HepG2 (cell line): ENCODE measurements at places on chromosomes 5 and 9. TPM values are rescaled to one million over a fixed set of nuclear protein-coding genes. Genes with fewer than 3 reads are reported as not detected.

The PTBP3 gene
- 52.8 and 79.5 TPM in 2 replicates for total RNA-seq

The TBC1D2 gene
- total RNA-seq: 2.2 and 2.8 TPM in 2 replicates

DNA sequence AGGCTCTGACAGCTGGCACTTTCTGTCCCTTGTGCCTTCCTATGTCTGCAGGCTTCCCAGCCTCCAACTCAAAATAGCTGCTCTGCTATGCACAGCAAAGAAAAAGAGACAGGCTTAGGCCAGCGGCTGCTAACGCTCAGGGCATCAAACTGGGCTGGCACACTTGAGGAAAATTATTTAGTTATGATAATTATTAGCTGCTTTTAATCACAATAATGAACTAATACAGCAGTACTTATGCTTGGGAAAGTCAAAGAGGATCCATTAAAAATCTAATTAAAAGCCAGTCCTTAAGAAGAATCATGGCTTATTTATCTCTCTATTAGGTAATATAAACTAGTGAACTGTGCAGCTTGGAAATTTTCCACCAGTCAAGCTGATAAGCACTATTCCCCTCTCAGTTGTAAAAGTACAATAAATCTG, 233.2 kb downstream of the SLIT3 start:
- H3K4me1 ChIP-seq: peaks cover 13% of the 10 kb centered on the region
- H3K4me3 ChIP-seq: no peak overlapping the region
- no peak overlapping the region for H3K27ac ChIP-seq
- DNase-seq: no peak

DNA sequence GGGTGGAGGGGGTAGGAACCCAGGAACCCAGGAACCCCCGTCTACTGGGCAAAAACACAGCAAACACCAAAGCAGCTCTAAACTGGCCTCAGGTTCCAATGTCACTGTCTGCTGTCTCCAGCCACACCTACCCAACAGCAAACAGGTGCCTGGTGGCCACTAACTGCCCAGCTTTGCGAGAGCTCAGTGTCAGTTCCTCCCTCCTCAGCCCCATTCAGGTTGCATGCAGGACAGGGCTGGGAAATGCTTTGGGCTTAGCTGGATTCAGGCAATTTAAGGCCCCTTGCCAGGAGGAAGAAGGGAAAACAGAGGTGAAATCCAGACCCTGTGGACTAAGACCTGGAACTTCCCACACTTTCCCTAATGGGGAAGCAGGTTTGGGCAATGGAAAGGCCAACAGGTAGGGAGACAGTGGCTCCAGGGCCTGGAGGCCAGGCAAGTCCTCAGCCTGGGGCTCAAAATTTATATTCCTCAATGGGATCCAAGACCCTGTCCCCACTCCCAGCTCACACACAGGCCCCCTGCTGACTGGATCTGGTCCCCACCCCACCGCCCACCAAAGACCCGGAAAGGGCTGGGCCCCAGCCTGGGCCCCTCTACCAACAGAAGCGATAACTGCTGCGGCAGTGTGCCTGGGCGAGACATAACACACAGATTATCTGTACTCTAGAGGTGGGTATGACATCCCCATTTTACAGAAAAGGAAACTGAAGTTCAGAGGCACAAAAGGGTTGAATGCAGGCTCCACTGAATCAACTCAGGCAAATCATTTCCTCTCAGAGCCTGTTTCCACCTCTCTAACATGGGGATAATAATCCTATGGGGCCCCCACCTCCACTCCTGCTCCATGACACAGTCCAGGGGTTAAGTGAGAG, 3.5 kb downstream of the EEIG1 start:
- DNase-seq: no peak
- H3K4me1 ChIP-seq: peaks cover 70% of the 10 kb centered on the region
- peak overlapping the region; percentile 86 for H3K4me3 ChIP-seq
- peak overlapping the region; percentile 60 for H3K27ac ChIP-seq
- no peaks in the 10 kb centered on the region for H3K36me3 ChIP-seq
- no peaks in the 10 kb centered on the region; the same call in 2 of the 3 replicates for H3K27me3 ChIP-seq

DNA sequence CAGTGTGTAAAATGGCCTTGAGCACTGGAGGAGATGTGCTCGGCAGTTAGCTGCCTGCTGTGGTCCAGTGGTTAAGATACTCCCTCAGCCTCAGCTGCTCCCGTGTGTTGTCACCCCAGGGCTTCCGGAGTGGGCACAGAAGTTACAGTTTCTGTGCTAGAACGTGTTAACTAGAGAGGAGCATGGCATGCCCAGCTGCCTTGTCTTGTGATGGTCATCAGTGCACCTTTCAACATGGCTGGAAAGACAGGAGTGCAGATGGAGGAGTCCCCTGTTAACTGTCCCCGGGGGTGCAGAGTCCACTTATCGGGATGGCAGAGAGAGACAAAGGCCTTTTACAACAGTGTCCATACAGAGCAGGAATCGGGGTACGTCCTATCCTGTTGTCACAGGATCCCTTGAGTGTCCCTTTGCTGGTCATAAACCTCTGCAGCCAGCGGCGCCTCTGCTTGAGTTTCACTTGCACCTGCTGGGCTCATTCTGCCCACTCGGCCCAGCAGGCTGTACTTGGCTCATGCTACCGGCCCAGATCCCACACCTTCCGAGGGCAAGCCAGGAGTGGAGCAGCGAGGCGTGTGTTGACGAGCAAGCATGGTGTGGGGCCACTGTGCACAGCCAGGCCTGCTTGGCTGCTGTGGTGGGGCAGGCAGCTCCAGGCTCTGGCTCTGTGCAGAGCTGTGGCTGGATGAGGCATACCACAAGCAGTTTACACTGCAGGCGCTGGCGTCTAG, 112.6 kb downstream of the EHMT1 start:
- no peak overlapping the region for H3K4me3 ChIP-seq
- no peaks in the 10 kb centered on the region for H3K27me3 ChIP-seq
- no peak overlapping the region for H3K27ac ChIP-seq
- peaks cover 20% of the 10 kb centered on the region for H3K4me1 ChIP-seq
- H3K36me3 ChIP-seq: peaks cover 61% of the 10 kb centered on the region

The WNK2 gene
- total RNA-seq: 10.5 and 16.6 TPM in 2 replicates

DNA sequence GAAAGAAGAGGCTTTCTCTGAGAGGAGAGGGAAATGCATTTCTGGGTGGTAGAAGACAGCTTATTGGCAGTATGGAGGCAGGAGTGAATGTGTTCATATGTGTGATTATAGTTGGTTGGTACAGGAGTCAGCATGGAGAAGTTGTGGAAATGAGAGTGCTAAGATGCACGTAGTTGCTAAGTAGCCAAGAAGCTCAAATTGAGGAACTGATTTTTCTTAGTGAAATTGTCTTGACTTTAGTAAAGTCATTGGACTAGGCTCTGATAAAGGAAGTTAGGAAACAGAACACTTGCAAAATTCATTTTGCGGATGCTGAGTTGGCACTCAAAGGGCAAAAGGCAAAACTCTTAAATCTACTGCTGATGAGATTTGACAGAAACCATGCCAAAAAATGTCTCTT, 158.9 kb upstream of the VCAN start:
- DNase-seq: no peak
- H3K27ac ChIP-seq: no peak overlapping the region
- H3K36me3 ChIP-seq: no peaks in the 10 kb centered on the region
- no peaks in the 10 kb centered on the region for H3K27me3 ChIP-seq
- no peaks in the 10 kb centered on the region for H3K4me1 ChIP-seq

The MED7 gene
- 9.2 and 10.0 TPM in 2 replicates for total RNA-seq

DNA sequence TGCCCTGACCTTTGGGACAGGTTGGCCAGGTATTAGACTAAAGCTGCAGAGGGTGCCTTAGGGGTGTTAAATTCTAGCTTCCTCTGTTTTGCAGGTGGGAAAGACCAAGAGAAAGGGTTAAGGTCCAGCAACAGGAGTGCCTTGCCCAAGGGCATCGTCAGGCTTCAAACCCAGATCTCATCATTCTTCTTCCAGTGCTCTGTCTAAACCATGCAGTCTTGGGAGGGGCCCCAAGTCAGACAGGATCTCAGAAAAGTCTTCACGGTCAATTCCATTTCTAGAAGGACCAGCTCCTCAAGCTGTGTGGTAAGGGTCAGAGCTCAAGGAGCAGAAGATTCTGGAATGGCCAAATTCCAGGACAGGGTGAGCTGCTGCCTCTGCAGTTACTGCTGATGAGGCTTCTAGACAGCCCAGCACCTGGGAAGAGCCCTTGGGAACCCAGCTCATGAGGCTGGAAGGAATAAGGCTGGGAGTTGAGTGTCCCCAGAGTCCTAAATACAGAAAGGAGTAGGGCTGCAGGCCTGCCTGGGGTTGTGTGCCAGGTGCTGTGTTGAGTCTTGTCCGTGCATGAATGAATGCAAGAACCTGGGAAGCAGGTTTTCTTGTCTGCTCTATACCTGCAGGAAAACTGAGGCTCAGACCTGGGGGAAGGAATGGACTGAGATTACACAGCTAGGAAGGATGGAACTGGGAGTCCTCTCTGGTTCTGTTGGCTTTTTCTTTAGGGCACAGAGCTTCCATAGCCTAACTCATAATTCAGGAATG, 69.3 kb downstream of the WWC1 start:
- H3K4me3 ChIP-seq: no peak overlapping the region
- no peak for DNase-seq
- no peaks in the 10 kb centered on the region for H3K36me3 ChIP-seq
- H3K4me1 ChIP-seq: peaks cover 55% of the 10 kb centered on the region

The RNF183 gene
- 0.13 TPM in 1 of 2 replicates, not detected in the other for total RNA-seq

GRCh38 chr5:150628936-150629485, 11.4 kb upstream of the SYNPO start:
- no peak for DNase-seq
- no peak overlapping the region for H3K4me3 ChIP-seq
- peaks cover 4% of the 10 kb centered on the region for H3K27me3 ChIP-seq

The C9 gene
- not detected in 2 replicates for total RNA-seq

- no peaks in the 10 kb centered on the region for H3K4me1 ChIP-seq
- no peaks in the 10 kb centered on the region for H3K27me3 ChIP-seq
- H3K4me3 ChIP-seq: no peak overlapping the region
- DNase-seq: no peak
- no peak overlapping the region for H3K27ac ChIP-seq
These were observed 174.3 kb downstream of the TAF11L14 start for GRCh38 chr5:17808566-17808965.

- no peak for DNase-seq
- H3K27me3 ChIP-seq: no peaks in the 10 kb centered on the region
- H3K4me1 ChIP-seq: peaks cover 15% of the 10 kb centered on the region
- H3K27ac ChIP-seq: no peak overlapping the region
- no peak overlapping the region for H3K4me3 ChIP-seq
- no peaks in the 10 kb centered on the region for H3K36me3 ChIP-seq
These were observed 120.2 kb downstream of the PDE4D start for GRCh38 chr5:59773294-59773693.

The CCNO gene
- total RNA-seq: 0.07 TPM in 1 of 2 replicates, not detected in the other

The ADAMTS16 gene
- 0.02 and 0.07 TPM in 2 replicates for total RNA-seq

DNA sequence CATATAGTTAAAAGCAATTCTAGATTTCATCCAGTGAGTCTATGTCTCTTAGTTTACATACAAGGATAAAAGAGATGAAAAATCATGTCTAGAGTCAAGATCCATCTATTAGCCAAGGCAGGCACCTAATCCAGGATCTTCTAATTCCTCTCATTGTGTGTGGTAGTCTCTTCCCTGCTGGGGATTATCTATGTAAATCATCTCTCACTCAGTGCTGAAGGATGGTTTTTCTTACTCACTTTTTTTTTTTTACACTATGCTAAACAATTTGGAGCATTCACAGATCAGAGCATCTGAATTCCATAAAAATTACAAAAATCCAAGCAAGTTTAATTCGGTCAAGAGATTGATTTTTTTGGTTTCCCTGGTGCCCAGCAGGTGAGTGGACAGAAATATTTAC, 154.9 kb upstream of the GDNF start:
- no peaks in the 10 kb centered on the region for H3K36me3 ChIP-seq
- peaks cover 1% of the 10 kb centered on the region; the same call in 1 of the 2 replicates for H3K27me3 ChIP-seq
- H3K27ac ChIP-seq: no peak overlapping the region
- no peak overlapping the region for H3K4me3 ChIP-seq
- peaks cover 26% of the 10 kb centered on the region for H3K4me1 ChIP-seq
- no peak for DNase-seq

The FAM153A gene
- total RNA-seq: not detected in 2 replicates

GRCh38 chr9:134852906-134853654, 27.5 kb upstream of the FCN2 start:
- DNase-seq: no peak
- H3K36me3 ChIP-seq: no peaks in the 10 kb centered on the region

The PIP5KL1 gene
- total RNA-seq: 0.20 TPM in 1 of 2 replicates, not detected in the other

The AFAP1L1 gene
- 0.38 and 0.66 TPM in 2 replicates for total RNA-seq

DNA sequence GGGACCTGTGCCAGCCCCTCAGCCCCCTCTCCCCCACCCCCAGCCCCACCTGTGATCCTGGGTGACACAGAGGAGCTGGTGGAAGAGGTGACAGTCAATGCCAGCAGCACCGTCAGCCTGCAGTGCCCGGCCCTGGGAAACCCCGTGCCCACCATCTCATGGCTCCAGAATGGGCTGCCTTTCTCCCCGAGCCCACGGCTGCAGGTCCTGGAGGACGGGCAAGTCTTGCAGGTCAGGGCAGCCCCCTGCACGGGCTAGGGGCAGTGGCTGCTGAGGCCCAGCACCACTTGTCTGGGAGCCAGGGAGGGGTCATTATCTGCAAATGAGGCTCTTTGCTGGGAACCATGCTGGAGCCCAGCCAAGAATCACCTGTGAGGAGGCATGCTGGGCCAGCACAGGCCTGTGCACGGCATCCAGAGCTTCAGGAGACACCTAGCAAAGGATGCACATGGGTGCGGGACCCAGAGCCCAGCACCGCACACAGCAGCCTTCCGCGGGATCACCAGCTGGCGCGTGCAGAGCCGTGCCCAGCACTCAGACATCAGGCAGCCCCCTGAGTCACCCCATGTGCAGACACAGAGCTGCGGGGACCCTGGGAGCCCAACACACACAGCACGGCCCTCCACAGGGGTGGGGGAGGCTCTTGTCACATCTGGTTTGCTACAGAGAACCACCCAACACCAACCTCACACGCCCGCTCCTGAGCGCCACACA, 62.0 kb upstream of the ASS1 start:
- H3K27ac ChIP-seq: no peak overlapping the region
- no peak for DNase-seq
- peaks cover 7% of the 10 kb centered on the region; the same call in 1 of the 2 replicates for H3K27me3 ChIP-seq
- H3K4me3 ChIP-seq: no peak overlapping the region
- H3K4me1 ChIP-seq: peaks cover 7% of the 10 kb centered on the region; the same call in 1 of the 2 replicates
- H3K36me3 ChIP-seq: no peaks in the 10 kb centered on the region

DNA sequence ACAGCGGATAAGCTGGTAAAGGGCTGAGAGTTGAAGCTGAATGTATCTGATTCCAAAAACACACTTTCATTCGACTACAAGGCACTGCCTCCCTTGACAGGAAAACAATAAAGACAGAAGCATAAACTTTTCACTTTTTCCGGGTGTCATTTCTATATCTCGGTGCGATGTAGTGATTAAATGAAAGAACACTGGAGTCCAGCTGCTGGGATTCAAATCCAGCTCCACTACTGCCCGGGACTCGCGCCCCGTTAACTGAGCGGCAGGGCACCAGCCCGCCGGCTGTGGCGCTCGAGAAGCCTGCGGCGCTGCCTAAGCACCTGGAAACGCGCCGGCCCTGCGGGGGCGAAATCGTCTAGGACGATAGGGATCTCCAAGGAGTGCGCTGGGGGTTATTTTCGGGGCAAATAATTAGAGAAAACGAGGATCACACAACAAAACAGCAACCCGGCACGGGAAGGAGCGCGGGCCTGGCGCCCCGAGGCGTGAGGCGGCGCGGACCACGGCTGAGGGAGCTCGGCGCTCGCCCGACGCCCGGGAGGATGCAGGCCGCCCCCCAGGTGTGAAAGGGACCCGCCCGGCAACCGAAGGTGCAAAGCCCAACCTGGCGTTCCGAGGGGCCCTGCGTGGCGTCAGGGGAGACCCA, 837 bp downstream of the UIMC1 start:
- peak; percentile 54 for DNase-seq
- peak overlapping the region; percentile 96 for H3K27ac ChIP-seq
- peak overlapping the region; percentile 99 for H3K4me3 ChIP-seq
- H3K27me3 ChIP-seq: no peaks in the 10 kb centered on the region
